ENCODE measurements at places on chromosomes 16 and 17. TPM values are rescaled to one million over a fixed set of nuclear protein-coding genes. Genes with fewer than 3 reads are reported as not detected.

Gene RHBDF1
- 19.3 TPM for total RNA-seq

Gene COPZ2
- 55.1 TPM for total RNA-seq

Gene C16orf54
- total RNA-seq = 14.2 TPM

Gene SCIMP
- total RNA-seq = 5.8 TPM

Gene TP53TG3D
- total RNA-seq = not detected

Gene DNASE1L2
- 0.93 TPM for total RNA-seq

Gene TBX6
- 0.36 TPM for total RNA-seq

Gene RRN3
- total RNA-seq = 55.4 TPM

- no peak for DNase-seq
Measured at GRCh38 chr17:14553847-14554246, 253.0 kb downstream of the HS3ST3B1 start.

DNA sequence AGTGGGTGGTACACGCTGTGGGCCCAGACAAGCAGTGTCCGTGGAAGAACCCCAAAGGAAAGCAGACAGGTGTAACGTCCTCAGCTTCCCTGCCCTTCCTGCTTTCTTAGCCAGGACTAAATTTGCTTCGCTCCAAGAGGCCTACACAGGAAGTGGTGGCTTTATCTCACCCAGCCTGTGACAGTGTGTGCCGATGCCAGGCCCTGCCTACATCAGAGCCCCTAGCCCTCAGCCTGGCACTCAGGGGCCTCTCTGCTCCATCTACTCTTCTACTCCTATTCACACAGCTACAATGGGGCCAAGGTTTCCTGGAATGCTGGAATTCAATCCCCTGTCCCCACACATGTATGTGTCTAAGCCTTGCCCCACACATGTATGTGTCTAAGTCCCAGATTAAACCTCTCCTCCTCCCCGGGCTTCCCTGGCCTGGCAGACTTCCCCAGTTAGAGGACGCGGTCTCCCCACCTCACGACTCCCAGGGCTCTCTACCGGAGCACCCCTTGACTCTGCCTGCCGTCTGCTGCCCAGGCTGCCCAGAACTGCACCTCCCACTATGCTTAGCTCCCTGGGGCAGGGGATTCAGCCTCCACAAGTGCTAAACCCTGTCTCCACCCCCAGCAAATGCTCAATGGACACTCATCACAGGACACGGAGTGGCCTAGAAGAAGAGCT, 8.2 kb downstream of the PGAP3 start:
- DNase-seq = no peak

- no peak for DNase-seq
Measured at GRCh38 chr16:12362482-12363458, 386.2 kb downstream of the SNX29 start.

- DNase-seq = no peak
Measured at GRCh38 chr16:50699326-50700159, 6.1 kb downstream of the NOD2 start.

DNA sequence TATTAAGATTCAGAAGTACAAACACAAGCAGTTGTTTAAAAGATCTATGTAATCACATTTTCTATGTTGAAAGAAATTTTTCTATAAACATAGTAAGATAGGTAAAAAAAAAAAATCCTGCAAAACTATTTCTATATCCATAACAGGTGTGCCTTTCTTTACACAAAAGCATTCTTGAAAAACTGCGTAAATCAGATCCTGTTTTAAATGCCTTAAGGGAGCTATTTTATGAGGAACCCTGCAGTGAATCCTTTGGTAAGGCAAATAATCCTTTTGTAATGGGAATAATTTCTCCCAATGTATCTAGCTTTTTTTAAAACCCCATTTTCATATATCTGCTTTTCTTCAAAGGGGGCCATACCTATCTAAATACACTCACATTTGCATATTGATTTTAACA, 157.3 kb downstream of the AATF start:
- DNase-seq = no peak

DNA sequence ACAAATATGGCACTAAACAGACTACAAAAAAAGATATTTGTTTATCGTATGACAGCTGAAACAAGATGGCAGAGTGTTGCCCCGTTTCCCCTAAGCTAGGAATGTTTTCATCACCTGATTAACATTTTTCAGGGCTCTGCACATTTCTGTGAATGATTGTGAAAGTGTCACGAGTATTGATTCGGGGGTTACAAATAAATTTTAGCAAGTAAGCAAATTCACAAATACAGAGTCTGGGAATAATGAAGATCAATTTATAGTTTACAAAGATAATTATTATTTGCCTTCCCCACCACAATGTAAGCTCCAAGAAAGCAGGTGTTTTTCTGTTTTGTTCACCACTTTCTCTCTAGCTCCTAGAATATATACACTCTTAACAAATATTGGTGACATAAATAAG, 361.2 kb upstream of the ERCC4 start:
- DNase-seq = no peak

DNA sequence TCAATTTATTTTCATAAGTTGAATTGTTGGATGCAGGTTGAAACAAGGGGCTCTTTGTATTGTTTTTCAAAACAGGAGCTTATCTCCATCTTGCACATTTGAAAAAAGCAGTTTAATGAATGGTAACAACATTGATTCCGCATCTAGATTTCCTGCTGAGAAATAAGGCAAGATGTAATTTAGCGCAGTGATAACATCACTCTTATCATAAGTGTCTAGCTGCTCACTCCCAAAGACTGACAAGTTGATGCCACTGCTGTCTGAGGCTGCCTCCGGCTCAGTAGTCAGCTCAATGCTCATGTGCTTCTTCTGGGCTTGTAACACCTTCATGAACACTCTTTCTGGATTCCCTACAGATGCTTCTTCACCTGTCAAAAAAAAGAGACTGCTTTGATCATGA, 92.4 kb downstream of the KPNA2 start:
- DNase-seq = no peak

DNA sequence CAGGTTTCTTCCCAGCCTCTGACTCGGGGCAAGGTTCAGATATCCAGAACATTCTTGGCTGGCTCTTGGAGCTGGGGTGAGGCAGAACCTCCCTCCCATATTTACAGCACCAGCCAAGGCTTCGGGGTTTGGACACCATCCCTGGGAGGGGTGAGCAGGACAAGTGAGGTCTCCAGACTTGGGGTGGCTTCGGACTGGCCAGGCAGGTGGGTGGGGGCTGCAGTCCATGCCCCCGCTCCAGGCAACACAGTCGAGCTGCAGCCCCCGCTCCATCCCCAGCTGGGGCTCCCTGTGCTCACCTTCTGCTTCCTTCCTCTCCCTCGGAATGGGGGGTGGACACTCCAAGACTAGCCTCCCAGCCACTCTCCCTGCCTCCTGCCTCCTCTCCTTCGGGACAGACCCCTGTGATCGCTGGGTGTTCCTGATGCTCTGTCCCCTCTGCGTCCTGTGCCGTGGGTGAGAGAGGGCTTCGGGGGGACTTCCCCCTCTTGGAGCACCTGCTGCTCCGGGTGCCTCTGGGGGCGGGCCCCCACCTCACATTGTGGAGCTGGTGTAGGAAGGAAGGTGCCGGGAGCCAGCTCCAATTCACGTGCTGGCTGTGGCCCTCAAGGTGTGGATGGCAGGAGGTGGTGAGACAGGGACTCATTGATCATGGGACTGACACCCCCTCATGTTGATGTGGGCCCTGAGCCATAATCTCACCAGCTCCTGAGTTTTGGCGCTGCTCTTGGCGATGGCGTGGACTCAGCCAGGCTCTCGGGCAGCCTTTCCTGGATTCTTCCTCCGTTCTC, 189.2 kb downstream of the SEC14L1 start:
- no peak for DNase-seq

DNA sequence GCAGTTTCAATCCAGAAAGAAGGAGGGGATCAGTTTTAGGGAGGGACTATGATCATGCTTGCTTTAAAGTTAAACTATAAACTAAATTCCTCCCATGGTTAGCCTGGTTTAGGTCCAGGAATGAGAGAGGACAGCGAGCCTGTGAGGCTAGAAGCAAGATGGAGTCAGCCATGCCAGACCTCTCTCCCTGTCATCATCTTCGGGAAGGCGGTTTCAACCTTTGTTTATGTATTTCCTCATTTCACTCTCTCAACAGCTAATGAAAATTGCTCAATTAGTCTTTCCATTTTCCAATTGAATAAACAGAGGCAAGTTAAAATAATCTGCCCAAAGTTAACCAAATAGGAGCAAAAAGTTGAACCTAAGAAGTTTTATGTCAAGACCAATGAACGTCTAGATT, 201.5 kb downstream of the KCNJ2 start:
- DNase-seq = no peak

DNA sequence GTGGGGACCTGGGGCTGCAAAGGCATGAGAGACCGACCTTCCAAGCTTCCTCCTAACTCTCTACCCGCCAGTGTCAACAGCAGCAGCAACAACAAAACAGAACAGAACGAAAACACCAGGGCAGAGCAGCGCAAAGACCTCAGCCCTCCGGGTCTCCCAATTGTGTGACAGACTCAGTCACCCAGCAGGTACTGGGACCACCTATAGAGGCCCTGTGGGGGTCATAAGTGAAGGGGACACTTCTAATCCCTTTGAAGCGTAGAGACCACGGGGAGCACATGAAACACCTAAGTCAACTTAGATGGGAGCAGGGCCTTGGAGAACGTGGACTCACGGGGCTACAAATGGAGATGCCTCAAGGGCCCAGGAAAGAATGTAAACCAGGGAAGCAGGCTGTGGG, 12.6 kb upstream of the CCDC182 start:
- no peak for DNase-seq

DNA sequence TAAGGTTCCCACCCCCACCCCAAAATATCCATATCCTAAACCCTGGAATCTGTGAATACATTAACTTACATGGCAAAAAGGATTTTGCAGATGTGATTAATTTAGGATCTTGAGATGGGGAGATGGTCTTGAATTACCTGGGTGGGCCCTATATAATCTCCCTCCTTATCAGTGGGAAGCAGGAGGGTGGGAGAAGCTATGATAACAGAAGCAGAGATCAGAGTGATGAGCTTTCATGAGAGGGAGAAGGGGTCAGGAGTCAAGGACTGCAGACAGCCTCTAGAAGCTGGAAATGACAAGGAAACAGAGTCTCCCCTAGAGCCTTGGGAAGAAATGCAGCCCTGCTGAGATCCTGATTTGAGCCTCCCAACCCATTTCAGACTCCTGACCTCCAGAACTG, 34.8 kb downstream of the PRSS54 start:
- DNase-seq = no peak

DNA sequence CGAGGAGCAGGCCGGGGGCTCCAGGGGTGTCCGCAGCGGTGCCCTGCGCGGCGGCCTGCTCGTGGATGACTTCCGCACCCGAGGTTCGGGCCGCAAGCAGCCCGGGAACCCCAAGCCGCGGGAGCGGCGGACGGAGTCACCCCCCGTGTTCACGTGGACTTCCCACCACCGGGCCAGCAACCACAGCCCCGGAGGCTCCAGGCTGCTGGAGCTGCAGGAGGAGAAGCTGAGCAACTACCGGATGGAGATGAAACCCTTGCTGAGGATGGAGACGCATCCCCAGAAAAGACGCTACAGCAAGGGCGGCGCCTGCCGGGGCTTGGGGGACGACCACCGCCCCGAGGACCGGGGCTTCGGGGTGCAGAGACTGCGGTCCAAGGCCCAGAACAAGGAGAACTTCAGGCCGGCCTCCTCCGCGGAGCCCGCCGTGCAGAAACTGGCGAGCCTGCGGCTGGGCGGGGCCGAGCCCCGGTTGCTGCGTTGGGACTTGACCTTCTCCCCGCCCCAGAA, 75.8 kb downstream of the KLHDC4 start:
- no peak for DNase-seq

DNA sequence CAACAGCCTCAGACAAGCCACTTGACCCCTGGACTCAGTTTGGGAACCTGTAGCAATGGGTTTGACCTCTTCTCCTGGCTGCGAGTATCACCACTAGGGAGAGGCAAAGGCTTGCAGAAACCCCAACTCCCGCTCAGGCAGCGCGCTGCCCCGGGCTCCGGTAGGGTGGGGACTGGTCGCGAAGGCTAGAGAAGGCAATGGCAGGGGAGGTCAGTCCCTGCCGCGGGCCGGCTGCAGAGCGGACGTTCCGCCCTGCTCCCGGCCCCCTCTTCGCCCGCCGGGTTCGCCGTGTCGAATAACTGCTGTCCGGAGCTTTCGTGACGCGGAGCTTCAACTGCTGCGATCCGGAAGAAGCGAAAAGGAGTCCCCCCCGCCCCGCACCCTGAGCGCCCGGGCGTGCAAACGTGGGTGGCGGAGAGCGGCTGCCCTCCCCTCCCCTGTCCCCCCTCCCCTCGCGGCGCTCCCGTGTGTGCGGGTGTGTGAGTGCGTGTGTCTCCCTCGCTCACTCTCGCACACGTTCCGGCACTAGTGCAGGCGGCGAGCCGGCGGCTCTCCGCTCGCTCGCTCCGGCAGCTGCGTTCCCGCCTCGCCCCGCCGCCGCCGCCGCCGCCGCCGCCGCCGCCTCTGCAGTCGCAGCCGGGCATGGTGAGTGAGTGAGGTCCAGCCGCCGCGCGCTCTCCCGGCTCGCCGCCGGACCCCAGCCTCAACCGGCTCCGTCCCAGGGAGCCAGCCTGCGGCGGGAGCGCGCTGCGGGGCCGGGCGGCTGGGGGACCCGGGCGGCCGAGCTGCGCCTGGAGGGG, 772 bp upstream of the SHISA6 start:
- no peak for DNase-seq

DNA sequence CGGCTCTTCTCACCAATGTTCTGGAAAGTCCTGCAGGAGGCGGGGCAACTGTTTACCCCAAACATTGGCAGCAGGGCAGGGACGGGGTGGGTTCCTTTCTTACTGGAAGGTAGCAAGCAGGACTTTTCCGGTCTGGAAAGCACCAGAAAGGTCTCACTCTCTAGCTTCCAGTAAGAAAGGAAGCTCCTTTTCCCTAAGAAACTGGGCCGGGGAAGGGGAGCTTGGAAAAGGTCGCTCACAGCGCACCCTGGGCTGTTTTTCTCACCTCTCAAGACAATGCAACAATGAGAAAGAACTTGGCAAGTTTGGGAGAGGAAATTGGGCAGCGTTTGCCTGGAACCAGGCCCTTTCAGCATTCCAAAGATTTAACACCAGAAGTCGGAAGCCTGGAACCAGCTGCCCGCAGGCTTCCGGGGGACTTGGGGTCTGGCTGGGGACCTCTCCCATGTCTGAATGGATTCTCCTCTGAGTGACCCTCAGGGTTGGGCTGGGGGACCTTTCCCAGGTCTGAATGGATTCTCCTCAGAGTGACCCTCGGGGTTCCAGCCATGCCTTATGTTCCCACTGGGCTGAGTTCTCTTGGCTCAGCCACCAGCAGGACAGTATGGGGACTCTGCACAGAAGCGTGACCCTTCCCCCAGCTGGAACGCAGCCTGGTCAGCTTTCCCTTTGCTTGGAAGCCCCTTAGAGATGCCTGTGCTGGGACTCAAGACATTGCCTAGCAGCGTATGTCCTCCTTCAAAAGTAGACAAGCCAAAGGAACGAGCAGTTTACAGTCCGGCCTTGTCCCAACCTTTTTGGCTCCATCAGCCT, 166.5 kb upstream of the PLCG2 start:
- no peak for DNase-seq

- DNase-seq = no peak
Measured at GRCh38 chr17:40666331-40666730, 1.4 kb upstream of the KRT222 start.
